Renal cortex interstitium (tissue), 15 donors: ENCODE measurements at places on chromosomes 7 and 10. TPM values are rescaled to one million over a fixed set of nuclear protein-coding genes. Genes with fewer than 3 reads are reported as not detected.
A peak's percentile ranks its signal among the peaks of the same experiment; 100 is the strongest.

GRCh38 chr7:108002726-108003598, at the start of gene LAMB1:
Gene LAMB1 (minus strand): TSS chr7:108003161. CDS start chr7:108002885, 276 bp downstream.
- peak; percentile 76 for DNase-seq

GRCh38 chr10:62681211-62681940, 123.1 kb upstream of the ADO start:
- DNase-seq: no peak

- DNase-seq: no peak
Measured at GRCh38 chr10:110101464-110102144, 93.8 kb downstream of the ADD3 start.

- DNase-seq: no peak
Measured at GRCh38 chr10:102639537-102639936, 4.7 kb upstream of the TRIM8 start.

GRCh38 chr7:67105377-67105776, 108.7 kb downstream of the TYW1 start:
- no peak for DNase-seq

- no peak for DNase-seq
Measured at GRCh38 chr7:157136372-157136771, 2.4 kb upstream of the UBE3C start.

GRCh38 chr7:46633630-46634240, 712.7 kb upstream of the IGFBP3 start:
- no peak for DNase-seq

Gene MUC12
- polyA plus RNA-seq: 0.02 TPM

DNA sequence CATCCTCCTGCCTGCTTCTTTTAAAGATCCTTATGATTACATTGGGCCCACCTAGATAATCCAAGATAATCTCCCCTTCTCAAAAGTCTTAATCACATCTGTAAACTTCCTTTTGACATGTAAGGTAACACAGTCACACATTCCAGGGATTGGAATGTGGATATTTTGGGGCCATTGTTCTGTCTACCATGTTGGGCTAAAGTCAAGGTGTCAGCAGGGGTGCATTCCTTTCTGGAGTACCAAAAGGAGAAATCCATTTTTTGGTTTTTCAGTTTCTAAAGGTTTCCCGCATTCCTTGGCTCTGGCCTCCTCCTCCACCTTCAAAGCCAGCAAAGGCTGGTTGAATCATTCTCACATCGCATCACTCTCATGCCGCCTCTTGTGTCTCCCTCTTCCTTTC, 197.6 kb upstream of the NFE2L3 start:
- DNase-seq: no peak

DNA sequence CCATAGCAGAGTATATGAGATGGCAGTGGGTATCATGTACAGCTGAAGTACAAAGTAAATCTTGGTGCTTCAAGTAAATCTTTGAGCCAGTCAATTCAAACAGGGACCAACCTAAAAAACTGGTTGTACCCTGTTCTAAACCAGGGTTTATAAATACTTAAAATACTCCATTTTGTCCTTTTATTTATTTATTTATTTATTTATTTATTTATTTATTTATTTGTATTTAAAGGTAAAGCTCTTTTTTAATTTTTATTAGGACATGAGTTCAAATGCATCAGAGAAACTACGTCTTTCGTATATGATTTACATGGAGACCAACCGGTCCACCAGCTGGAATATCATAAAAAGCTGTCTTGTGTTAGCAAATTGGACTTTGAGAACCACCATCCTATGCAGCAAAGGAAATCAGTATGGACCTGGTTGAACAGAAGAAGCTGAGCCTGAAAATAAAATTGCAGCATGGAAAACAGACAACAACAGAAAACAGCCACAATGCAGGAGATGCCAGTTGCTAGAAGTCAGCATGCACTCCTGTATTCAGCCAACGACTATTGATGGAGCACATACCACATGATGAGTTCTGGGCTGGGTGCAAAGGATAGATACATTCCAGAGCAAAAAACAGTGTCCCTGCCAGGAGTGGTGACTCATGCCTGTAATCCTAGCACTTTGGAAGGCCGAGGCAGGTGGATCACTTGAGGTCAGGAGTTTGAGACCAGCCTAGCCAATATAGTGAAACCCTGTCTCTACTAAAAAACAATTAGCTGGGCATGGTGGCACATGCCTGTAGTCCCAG, 60.0 kb downstream of the PLXNA4 start:
- DNase-seq: no peak

DNA sequence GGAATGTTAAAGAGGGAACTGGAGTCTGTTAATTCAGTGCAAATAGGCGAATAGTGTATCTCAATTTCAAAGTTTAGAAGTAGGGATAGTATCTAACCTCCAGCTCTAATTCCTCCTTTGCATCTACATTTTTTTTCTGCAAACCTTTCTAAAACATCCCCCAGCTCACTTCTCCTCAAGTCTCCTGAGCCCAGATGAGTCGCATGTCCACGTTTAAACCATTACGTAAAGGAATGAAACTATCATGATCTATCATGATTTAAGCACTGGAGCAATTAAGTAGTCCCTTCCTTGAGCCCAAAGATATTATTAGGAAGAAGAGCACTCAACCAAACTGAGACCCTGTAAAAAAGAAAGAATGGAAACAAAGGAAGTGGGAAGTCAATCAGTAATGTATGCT, 29.9 kb downstream of the GPR22 start:
- no peak for DNase-seq

Gene RBP3
- polyA plus RNA-seq: 0.06 TPM

- DNase-seq: no peak
Measured at GRCh38 chr10:133258066-133258817, 18.4 kb downstream of the ADAM8 start.

GRCh38 chr10:48684792-48685623, at the start of gene WDFY4:
Gene WDFY4 (plus strand): TSS chr10:48684873. CDS start chr10:48709733, 24,860 bp downstream.
- no peak for DNase-seq

Gene USP54
- 39.6 TPM for polyA plus RNA-seq

DNA sequence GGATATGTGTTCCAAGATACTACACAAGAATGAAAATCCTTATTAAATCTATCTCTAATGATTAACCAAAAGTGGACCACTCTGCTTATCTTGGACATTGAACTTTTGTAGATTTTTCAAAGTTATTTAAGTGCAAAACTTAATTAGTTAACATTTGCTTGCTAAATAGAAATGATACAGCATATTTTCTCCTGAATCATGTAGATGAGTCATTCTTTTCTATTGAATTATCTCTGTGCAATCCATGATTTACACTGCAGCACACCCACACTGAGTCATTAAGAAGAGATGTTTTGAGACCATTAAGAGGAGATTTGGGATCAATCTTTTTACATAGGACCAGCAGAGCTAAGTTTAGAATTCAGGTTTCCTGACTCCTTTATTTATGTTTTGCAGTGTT, 6.6 kb upstream of the ABCC2 start:
- DNase-seq: no peak

GRCh38 chr7:4886671-4887070, 3.2 kb upstream of the RADIL start:
- no peak for DNase-seq

DNA sequence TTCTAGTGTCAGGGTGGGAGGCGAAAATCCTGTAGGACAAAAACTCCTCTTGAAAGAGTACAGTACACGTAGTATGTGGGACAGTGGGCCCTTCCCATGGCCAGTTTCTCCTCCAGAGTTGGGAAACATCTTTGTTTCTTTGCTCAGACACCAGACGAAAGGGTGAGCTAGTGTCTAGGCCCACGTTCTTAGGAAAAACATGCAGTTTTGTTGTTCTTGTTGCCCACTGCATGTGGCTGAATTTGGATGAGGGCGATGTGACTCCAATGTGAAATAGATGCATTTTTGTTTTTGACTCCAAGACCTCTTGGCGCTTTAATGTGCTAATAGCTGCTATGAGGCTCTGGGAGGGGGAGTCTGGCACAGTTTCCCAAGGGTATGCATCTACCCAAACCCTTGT, 100.8 kb downstream of the ATXN7L1 start:
- DNase-seq: no peak

Gene ZNF488
- polyA plus RNA-seq: 4.9 TPM

DNA sequence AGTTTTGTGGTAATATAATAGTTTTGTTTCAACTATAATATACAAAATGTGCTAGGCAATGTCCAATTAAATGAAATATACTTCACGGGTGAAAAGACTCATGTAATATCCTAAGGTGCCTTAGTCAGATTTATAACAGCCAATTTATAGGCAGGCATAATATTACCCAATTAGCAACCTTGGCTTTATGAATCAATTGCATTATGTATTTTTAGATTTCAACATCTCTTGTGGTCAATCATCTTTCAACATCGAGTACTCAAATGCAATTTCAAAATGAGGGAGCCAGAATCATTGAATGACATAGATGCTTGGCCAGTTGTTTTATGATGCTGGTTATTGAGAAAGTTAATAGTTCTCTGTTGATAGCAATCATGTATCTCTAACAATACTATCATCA, 110.3 kb upstream of the SP8 start:
- DNase-seq: no peak

Gene AGAP4
- 30.3 TPM for polyA plus RNA-seq

DNA sequence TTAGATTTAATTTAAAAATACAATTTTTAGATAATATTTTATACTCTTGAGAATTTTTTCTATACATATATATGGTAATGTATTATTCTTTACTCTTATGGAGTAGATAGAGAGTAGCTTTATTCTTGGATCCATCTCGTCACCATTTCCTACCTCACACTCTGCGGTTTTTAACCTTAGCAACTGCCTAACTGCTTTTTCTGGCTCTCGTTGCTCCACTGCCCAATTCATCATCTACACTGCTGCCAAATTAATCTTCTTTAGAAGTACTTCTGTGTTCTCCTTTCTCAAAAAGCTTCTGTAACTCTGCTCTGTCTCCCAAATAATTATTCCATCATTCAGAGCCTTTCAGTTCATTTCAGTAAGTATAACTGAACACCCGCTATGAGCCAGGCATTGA, 35.3 kb downstream of the CAPZA2 start:
- DNase-seq: no peak

DNA sequence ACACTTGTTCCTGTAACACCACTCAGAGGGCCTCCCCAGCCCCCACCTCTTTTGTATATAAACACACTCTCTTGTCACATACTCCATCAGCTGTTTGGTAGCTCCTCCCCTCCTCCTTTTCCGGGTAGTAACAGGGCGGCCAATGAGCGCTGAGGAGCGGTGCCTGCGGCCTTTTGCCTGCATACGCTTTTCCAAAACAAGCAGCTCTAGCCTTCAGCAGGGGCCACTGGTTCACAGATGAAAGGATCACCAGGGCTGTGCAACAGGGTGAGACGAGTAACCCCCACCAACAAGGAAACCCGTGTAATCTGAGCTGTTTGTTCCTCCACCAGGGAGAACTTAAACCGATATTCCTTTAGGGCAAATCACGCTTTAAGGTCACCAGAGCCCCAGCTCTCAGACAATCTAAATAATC, 3.9 kb downstream of the UBE2H start:
- DNase-seq: peak; percentile 90
